ENCODE measurements at places on chromosomes 5 and 9.

DNA sequence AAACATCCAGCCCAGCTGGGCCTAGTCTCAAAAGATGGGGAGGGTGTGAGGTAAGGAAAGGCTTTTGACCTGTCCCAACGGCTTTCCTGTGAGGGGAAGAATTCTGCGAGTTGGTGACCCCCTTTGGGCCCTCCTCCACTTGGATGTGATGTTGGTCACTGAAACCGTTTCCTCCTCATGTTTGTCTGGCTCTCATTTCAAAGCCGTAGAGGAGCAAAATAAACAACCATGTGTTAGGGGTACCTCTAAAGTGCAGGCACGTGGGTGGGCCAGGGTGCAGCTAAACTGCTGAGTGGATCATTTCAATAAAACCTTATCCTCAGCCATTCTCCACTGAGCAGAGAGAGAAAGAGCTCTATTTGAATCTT lies 84.3 kb upstream of the MELK start:
- no peak for DNase-seq

GRCh38 chr9:79975621-79976256 lies 404.0 kb downstream of the TLE4 start:
- DNase-seq, result no peak

- no peak for DNase-seq
Observed at GRCh38 chr9:129138476-129139232, 27.4 kb downstream of the PTPA start.

DNA sequence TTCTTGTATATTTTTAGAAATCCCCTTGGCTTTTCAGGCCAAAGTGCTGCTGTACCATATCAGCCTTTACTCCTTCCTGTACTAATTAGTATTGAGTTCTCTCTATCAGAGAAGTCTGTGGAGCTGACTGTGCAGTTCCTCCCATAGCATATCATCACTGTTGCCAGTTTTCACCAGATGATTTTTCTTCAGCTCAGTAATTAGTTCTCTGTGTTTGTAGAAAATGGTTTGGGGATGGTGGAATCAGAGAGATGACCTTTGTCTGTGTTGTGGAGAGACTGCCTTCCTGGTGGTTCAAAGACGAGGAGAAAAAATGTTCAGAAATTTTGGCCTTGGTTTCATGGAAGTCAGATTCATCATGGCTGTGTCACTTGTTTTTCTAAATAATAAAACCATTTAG lies 227.5 kb upstream of the ACTBL2 start:
- DNase-seq, result no peak

- no peak for DNase-seq
Observed at GRCh38 chr5:155466851-155467250, 453.3 kb downstream of the KIF4B start.

- no peak for DNase-seq
Observed at GRCh38 chr5:1908931-1909330, 26.2 kb upstream of the IRX4 start.

- DNase-seq, result no peak
Observed at GRCh38 chr9:21251190-21251589, 11.4 kb upstream of the IFNA14 start.

GRCh38 chr5:89560696-89561095 lies 677.7 kb upstream of the MEF2C start:
- DNase-seq, result no peak

- no peak for DNase-seq
Observed at GRCh38 chr5:6833406-6833805, 120.2 kb downstream of the TENT4A start.

DNA sequence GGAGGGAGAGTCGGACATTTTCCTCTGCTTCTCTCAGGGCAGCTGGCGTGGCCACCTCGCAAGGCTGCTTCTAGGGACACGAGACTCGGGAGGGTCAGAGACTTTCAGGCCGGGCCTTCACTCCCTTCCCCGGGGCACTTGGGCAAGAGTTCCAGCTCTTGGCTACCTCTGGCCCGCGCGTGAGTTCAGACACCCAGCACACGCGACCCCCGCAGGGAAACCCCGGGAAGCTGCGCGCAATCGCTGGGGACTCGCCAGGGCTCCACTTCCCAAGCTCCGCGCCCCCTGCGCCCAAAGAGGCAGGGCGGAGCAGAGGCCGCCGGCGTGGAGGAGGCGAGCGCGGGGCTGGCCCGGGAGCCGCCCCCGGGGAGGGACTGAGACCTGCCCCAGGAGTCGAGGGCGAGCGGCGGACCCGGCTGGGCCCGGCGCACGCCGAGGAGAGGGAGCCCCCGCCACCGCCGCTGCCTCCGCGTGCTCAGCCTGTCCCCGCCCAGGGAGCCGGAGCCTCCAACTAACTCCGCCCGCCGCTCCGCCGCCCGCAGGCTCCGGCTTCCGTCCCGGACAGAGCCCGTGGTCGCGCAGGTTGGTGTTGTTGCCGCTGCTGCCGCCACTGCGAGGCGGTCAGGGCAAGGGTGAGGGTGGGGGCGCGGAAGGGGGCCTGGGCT lies at the start of gene PAM:
PAM (plus strand) TSS at position 539 of the 665 bp plus-strand sequence. CDS start 110,891 bp downstream, outside the sequence.
- DNase-seq, result peak; percentile 60

GRCh38 chr9:118567861-118568260 lies 801.4 kb downstream of the BRINP1 start:
- no peak for DNase-seq

DNA sequence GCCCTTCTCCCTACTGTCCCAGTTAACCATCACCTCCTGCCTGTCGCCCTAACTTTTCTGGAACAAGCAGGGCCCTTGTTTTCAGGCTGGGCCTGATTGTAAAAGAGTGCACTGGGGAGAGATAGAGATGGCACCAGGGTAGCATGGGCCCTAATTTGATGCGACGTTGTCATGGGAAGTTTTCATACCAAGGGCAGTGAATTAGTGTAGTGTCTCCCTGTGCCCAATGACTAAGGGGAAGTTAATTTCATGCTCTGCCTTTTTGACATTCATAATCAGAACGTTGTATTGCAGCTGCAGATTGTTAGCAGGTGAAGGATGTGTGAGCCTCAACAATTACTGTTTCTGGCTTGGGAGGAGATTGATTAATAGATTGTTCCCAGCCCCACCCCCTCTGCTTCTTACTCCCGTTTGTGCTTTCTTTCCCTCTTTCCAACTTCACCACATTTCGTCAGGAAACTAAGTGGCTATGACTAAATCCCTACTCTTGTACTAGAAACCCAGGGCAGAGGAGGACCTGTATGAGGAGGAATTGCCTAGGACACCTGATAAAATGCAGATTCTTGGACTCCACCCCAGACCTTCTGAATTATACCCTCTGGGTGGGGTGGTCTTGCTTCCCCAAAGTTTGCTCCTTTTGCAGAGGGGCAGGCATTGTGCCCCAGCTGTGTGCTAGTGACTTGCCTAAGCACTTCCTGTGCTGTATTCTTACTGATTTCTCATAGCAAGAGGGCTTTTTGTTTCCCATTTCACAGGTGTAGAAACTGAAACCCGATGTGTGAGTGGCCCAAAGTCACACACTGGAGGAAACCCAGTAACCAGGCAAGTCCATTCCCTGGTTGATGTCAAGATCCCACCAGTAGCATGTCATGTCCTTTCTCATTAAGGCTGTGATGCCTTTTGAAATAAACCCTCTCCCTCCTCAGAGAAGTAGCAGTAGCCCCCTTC lies 56.3 kb downstream of the DAB2IP start:
- DNase-seq, result no peak

- no peak for DNase-seq
Observed at GRCh38 chr5:174300941-174301761, 255.6 kb downstream of the NSG2 start.

- DNase-seq, result no peak
Observed at GRCh38 chr5:72284559-72285423, 35.2 kb downstream of the MRPS27 start.

- DNase-seq, result no peak
Observed at GRCh38 chr9:93265972-93266371, 82.0 kb downstream of the WNK2 start.

GRCh38 chr5:15695215-15695731 lies 195.3 kb downstream of the FBXL7 start:
- DNase-seq, result no peak

GRCh38 chr9:8262625-8263622 lies 463.3 kb upstream of the DMAC1 start:
- no peak for DNase-seq

GRCh38 chr5:53783624-53784228 lies 223.3 kb downstream of the NDUFS4 start:
- no peak for DNase-seq

GRCh38 chr9:79387101-79387835 lies 184.5 kb upstream of the TLE4 start:
- DNase-seq, result no peak

DNA sequence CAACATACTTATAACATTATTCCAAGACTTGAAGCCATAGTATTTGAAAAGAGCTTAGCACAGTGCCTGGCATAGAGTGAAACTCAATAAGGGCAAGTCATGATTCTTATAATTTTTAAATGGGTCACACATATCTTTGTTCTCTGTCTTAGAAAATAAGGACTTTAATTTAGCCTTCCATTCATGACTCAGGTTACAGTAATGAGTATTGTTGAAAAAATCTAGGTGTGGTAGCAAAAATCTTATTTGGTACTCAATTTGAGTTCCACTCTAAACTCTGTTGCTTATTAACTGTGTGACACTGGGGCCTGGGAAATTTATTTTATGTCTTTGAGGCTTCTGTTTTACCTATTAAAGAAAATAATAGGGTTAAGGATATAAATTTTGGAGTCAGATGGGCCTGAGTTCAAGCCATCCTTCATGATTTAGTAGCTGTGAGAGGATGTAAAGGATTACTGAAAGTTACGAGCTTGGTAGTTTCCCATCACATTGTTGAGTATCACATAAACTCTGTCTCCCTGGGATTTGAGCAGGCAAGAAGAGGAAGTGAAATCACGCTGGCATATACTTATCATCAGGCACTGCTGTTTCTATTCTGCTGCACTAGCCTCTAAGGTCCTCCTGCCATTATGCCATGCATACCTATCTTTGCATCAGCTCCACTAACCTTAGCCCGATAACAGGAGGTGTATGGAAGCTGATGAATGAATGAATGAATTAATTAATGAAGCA lies 1.5 kb downstream of the SPINK9 start:
- DNase-seq, result no peak

DNA sequence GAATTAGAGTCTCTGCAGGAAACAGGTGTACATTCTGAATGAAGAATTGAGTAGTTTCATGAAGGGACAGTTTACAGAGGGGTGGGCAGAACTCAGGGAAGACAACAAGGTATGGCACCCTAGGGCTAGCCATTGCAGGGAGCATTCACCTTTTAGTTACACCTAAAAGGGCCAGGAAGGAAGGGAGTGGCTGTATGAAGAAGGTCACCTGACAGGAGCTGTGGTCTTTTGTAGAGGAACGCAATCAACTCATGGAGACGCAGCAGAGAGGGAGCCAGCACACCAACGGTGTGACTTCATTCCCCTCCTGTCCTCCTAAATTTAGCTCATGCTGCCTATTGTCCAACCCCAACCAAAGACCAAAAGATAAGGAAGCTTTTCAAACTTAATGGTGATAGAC lies 12.7 kb upstream of the ZCCHC7 start:
- no peak for DNase-seq

GRCh38 chr5:59206132-59206581 lies 623.3 kb downstream of the RAB3C start:
- no peak for DNase-seq

DNA sequence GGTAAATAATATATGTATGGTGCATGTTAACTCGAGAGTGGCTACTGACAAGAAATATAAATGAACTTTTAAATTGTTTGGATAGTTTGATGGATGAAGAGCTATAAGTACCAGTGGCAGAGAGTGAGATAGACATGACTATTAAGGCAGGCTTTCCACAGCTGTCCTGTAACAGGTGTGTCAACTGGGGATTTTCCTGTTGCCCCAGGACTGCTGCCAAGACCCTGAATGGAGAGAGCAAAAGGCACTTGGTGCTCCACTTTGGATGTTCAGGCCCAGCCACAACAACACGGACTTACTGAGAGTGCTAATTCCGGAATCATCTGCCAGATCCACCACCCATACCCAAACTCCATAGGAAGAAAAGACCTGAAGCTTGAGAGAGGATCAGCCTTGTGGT lies 215.1 kb downstream of the SEC61B start:
- no peak for DNase-seq

- no peak for DNase-seq
Observed at GRCh38 chr5:150358261-150359095, 981 bp downstream of the TCOF1 start.

GRCh38 chr5:126808521-126808988 lies 31.6 kb downstream of the LMNB1 start:
- no peak for DNase-seq

GRCh38 chr5:57538341-57538955 lies 55.8 kb upstream of the ACTBL2 start:
- no peak for DNase-seq

GRCh38 chr9:128344931-128345605 lies 4.7 kb downstream of the SLC27A4 start:
- no peak for DNase-seq

GRCh38 chr5:93585767-93586385 lies 2.9 kb downstream of the NR2F1 start:
- no peak for DNase-seq

GRCh38 chr9:93059715-93060578 lies 1.4 kb downstream of the SUSD3 start:
- no peak for DNase-seq

GRCh38 chr5:317086-317811 lies 4.3 kb upstream of the AHRR start:
- peak; percentile 60 for DNase-seq

DNA sequence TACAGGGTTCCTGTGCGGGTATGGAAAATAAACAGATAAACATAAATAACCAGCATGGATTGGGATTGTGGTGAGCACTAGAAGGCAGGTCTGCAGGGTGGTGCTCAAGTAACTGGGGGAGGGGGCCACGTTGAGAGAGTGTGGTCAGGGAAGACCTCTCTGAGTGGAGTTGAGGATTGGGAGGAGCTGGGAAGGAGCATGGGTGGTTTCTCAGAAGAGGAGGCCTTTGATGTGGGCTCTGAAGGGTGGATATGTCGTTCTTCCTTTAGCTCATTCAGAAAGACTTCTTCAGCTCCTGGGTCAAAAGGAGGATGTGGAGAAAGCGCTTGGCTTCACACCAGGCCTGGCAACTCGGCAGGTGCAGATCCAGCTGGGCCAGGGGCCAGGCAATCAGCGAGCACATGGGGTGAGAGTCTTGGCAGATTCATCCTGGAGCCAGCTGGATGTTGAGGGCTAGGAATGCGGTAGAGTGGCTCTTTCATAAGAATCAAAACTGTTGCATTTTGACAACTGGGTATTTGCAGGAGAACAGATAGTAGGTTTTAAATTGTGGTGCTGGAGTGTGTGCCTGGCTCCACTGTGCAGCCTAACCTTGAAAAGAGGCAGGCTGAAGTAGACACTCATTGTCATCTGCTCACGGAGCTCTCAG lies 71.7 kb downstream of the PCSK5 start:
- peak; percentile 41 for DNase-seq

DNA sequence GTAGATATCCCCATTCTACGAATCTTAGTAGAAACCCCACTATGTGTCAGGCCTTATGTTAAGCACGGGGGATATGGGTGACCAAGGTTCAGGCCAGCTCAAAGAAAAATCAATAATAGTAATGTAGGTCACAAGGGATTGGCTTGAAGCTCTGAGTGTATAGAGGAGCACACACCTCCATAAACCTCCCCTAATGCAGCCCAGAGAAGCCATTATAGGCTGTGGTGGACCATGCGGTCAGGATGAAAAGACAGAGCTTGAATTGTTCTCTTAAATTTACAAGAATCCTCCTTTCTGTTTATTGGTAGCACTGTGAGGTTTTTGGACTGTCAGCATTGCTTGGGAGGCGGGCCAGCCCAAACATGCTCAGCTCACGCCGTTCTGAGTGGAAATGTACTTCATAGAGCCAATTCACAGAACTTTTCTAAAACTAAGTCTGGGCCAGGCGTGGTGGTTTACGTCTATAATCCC lies 9.1 kb downstream of the PDE6A start:
- DNase-seq, result no peak

Measured in NCI-H345 (cell line).